ENCODE measurements at places on chromosomes 1 and 21.

- no peak for DNase-seq
These were observed 12.2 kb downstream of the SH3BP5L start for GRCh38 chr1:248813546-248813945.

DNA sequence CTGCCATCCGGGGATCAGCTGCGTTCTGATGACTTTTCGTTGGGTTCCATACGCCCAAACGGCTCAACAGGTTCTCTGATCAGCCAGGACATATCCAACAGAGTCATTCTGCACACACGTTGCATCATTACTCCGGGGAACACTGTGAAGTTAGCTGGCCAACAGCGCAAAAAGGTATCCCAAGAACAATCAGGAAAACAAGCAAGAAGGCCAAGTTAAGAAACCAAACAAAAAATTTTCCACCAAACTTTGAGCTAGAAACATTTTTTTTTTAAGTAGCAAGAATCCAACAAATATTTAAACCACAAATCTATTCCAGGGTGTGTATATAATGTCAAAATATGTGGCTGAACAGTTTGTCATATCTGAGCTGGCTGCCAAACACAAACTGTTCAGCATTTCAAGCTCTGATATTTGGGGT is 29.2 kb downstream of the NID1 start:
- no peak for DNase-seq

- DNase-seq: peak; percentile 36
These were observed 7.6 kb upstream of the ENAH start for GRCh38 chr1:225660544-225660946.

DNA sequence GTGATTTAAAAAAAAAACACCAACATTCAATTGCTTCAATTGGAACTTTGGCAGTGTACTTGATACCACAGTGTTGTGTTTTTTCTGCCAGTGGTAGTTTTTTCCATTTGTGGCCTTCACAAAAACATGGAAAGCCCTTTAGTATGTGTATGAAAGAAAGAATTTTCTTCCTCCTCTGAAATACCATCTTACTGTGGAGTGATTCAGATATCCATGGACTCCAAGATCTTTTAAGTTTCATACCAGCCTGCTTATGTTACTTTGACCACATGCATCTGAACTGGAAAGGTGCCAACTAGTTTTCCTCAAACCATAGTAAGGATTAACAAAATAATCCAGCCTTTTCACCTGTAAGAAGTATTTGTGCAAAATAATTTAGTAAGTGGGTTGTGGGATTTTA is 3.4 kb downstream of the PPP2R5A start:
- no peak for DNase-seq

- no peak for DNase-seq
These were observed 9.1 kb upstream of the C1QA start for GRCh38 chr1:22627331-22627730.

- DNase-seq: peak; percentile 6
These were observed 34.8 kb downstream of the ACOT7 start for GRCh38 chr1:6358757-6359201.

GRCh38 chr21:27526451-27526850 is 559.6 kb upstream of the ADAMTS5 start:
- DNase-seq: no peak

DNA sequence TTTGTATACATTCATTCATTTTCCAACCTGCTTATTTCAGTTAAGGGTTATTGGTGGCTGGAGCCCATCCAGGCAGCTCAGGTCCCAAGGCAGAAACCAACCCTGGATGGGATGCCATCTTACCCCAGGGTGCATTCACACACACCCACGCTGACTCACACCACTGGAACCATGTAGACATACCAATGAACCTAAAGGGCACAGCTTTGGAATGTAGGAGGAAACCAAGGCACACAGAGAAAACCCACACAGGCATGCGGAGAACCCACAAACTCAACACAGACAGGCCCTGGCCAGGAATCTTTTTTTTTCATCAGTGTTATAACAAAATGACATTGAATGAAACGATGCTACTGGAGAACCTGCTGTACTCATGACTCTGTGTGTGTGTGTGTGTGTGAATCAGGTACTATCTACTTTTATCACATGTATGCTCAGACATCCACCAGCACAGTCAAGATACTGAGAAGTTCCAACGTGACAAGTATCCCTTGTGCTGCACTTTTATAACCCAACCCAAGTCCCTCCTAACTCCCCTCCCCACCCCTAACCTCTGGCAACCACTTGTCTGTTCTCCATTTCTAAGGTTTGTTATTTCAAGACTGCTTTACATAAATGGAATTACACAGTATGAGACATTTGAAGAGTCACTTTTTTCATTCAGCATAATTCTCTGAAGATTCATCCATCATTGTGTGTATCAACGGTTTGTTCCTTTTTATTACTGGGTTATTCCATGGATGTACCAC is 286.8 kb upstream of the PLD5 start:
- no peak for DNase-seq

DNA sequence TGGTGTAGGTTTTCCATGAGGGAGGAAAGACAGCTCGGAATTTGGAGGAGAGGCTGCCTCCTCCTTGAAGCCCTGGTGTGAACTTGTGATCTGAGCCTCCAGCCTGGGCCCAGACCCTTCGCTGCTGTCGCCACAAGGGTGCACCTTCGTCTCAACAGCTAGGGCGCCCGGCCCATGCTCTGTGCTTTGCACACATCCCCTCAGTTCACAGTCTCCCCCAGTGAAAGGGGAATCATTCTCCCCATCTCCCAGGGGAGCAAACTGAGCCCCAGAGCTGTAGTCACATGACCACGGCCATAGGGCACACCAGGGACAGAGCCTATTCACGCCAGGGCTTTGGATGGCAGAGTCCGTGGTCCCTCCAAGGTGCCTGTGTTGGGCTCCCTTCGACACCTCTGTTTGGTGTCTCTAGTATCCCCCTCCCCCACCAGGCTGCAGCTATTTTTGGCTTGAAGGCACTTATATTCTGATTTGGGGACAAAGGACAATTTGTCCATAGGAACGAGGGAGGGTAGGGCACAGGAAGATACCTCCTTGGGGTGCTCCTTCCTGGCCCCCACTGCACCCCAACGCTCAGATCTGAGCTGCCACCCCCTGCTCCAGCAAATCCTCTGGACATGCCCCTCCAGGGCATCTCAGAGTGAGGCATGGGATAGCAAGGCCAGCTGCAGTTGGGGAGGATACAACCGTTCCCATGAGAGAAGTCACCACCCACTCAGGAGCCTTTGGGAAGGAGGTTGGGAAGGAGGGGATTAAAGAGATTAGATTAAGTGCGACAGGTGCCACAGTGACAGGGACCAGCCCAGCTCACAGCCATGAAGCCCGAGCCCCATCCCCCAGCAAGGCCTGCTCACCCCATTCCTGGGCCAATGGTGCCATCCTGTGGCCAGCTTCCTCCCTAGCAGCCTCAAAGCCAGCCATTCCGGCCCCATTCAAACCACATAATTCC is 15.7 kb downstream of the MATN1 start:
- peak; percentile 46 for DNase-seq

GRCh38 chr1:30698401-30698981 is 24.9 kb downstream of the MATN1 start:
- DNase-seq: no peak

DNA sequence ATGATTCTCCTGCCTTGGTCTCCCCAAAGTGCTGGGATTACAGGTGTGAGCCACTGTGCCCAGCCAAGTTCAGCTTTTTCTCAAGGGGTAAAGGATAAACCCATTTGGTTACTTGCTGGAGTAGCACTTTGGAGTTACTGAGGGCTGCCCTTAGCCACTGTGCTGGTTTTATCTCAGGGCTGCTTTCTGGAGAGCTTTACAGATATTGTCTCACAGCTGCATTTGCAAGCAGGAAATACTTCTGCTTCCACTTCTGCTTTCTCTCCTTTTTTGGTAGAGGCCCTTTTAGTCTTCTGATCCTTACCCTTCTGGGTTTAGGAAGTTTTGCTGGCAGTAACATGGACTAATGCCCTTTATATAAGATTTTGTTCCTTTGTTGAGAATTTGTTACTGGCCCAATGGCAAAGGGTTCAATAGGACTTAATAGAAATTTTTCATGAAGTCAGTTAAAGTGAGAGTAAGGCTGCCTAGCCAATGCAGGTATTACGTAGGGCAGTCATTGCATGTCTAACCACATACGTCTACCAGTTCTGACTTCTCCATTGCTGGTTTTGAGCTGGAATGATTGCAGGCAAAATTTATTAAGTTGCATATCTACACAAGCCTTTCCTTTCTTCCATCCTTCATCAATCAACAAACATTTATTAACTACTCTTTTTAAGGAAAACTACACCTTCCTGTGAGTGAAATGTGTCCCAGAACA is 24.4 kb downstream of the CAP1 start:
- DNase-seq: peak; percentile 87

DNA sequence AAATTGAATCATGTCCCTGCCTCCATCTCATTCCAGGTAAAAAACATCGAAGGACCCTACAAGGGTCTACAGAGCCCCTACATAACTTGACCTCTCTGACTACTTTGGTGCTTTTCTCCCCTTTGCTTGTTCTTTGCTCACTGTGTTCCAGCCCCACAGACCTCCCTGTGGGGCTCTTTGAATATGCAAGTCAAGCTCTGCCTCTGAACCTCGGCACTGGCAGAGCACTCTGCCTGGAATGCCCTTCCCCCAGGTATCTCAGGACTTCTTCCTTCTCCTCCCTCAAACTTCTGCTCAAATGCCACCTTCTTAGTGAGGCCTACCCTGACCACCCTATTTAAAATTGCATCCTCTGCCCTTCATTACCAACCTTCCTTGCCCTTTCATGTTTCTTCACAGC is 87.8 kb upstream of the CD34 start:
- DNase-seq: no peak

DNA sequence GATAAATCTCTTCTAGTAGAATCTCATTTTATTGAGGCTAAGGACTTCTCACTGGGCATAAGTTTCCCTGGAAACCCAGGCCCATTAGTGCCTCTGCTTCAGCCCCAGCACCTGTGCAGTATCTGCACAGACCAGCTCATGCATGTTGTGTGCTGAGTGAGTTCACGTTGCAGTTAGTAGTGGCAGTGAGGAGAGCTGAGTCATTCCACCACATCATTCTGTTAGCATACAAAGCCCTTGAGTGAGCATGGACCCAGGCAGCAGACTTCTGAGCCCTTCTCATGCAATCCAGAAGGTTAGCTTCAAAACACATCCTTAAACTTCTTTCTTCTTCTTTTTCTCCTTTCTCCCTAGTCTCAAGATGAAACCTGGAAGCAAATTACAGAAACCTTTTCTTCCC is 45.8 kb upstream of the NTPCR start:
- peak; percentile 32 for DNase-seq

- peak; percentile 81 for DNase-seq
These were observed 34.6 kb upstream of the S100A7 start for GRCh38 chr1:153494976-153495535.

- DNase-seq: no peak
These were observed 15.9 kb downstream of the BCAN start for GRCh38 chr1:156657741-156658319.

- peak; percentile 10 for DNase-seq
These were observed 44.7 kb downstream of the CDC42BPA start for GRCh38 chr1:227273557-227273956.

- DNase-seq: no peak
These were observed 90.1 kb upstream of the WDR26 start for GRCh38 chr1:224524679-224525078.

GRCh38 chr1:175818929-175819328 is 75.5 kb upstream of the TNR start:
- no peak for DNase-seq

- no peak for DNase-seq
These were observed 4.8 kb downstream of the ARHGEF16 start for GRCh38 chr1:3459051-3459908.

DNA sequence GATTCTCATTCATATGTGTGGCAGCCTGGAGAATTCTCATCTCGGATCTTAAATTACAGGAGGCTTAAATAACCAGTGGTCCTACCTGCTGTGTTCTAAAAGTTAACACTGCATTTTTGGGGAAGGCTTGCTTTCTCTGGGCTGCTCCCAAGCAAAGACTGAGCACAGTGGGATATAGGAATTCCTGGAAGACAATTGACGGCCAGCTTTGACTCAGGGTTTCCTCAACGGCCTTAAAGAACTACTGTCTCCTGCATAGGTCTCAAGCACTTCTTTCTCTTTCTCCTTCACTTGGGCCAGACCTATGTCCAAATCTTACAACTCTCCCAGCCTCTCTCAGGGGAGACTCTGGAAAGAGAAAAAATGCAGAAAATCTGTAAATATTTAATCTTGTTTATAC is 1.0 kb upstream of the KRTAP13-3 start:
- no peak for DNase-seq

GRCh38 chr1:172421974-172422604 is 1.6 kb downstream of the C1orf105 start:
- no peak for DNase-seq

- no peak for DNase-seq
These were observed 5.6 kb downstream of the TMEM54 start for GRCh38 chr1:32895325-32896215.

GRCh38 chr1:247415423-247416361 is at the start of gene NLRP3:
NLRP3 (plus strand) TSS chr1:247416173; CDS start chr1:247418801, 2,628 bp downstream.
- peak; percentile 88 for DNase-seq

- no peak for DNase-seq
These were observed 8.7 kb downstream of the KIRREL1 start for GRCh38 chr1:158002022-158002630.

GRCh38 chr1:226510453-226510852 is 38.1 kb upstream of the STUM start:
- no peak for DNase-seq

DNA sequence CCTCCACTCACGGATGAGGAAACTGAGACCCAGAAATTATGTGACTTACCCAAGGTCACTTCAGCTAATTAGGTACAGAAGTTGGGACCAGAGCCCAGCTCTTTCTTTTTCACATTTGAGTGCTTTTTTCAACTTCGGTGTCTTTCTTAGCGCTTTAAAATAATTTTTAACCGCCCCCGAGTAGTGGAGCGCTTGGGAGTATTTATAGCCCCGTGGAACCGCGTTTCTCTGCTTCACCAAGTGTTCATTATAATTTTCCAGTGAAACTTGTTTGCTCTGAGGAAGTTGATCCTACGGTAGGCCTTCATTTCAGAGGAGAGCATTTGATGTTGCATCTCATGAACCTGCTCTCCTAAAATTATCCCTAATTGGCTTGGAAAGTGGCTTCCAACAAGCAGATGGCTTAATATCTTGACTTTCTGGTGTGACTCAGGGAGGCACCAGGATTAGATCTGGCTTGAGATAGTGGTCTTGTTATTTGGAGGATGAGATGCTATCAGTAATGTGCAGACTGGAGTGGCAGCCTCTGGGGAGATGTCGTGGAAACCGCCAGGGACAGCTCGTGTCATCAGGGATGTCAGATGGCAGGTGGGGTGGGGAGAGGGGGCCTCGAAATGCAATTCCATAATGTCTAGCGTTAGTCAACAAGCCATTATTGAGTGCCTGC is 321.3 kb downstream of the CAMTA1 start:
- DNase-seq: no peak

DNA sequence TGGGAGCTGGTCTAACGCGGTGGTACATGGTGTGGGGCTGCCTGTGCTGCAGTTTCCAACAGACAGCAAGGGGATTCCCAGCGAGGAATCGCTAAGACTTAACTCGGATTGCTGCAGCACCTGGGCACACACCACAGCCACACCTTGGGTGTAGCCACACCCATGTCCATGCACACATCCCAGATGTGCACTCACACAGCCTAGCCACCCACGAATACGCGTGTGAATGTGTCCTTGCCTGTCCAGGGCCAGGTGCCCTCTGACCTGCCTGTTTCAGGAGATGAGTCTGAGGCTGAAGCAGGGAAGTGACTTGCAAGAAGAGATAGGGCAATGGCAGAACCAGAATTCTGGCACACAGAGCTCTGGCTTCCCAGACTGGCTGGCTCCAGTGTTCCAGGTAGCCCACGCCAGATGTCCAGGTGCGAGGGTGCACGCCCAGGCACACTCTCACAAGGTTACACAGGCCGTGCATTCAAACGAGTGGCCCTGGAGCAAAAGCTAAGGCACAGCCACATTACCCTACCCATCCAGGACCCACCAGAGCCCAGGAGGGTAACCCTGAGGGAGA is 272.7 kb downstream of the TRABD2B start:
- DNase-seq: no peak
